Glutamatergic neuron (in vitro differentiated cells): ENCODE measurements at places on chromosomes 3 and 15.

DNA sequence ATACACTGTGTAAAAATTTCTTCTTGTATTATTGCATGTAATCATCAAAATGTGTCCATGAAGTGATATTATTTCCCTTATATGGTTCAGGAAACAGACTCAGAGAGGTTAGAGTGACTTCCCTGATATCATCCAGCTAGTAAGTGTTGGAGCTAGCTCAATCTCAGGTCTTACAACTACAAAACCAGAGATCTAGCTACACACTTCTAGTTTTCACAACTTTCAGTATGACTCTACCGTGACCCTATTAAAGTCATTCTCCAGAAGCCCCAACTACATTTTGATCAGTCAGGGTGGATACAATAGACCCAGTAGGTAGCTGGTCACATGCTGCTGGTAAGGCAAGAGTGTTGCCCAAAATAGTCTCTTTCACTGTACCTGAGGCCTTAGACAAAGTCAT is 165.3 kb downstream of the GOLIM4 start:
- DNase-seq: no peak
- no peak overlapping the region for H3K4me3 ChIP-seq
- no peaks in the 10 kb centered on the region for H3K4me1 ChIP-seq
- peaks cover 4% of the 10 kb centered on the region for H3K27me3 ChIP-seq
- H3K36me3 ChIP-seq: no peaks in the 10 kb centered on the region

DNA sequence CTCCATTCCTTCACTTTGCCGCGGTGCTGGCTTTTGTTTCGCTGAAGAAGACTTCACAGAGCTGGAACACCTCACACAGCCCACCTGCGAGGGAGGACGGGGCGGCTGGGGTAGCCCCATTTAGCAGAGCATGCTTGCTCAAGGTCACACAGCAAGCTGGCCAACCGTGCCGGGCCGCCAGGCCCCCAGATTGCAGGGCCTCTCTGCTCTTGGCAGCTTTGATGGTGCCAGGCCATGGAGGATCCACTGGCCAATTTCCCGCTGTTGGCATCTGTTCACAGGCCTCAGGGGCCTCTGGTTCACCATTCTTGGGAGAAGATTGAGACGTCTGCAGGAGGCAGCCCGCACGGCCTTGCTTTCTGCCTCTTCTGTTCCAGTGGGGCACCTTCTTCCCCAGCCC is 77.9 kb upstream of the LINGO1 start:
- H3K27ac ChIP-seq: no peak overlapping the region
- H3K4me1 ChIP-seq: peaks cover 4% of the 10 kb centered on the region
- no peaks in the 10 kb centered on the region for H3K36me3 ChIP-seq
- no peak for DNase-seq

DNA sequence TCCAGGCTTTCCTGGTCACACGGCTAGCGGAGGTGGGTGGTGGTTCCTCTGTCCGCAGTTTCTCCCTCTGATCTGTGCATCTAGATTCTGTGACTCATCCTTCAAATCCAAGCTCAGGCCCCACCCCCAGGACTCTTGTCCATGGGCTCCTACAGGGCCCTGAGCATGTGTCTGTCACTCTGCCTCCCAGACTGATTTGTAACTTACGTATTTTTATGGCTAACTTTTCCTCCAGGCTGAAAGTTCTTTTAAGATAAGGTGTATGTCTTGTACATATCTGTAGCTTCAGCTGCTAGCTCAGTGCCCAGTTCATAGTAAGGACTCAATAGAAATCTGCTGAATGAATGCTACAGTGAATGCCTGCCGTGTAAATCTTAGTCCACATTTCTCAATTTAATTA is 8.0 kb downstream of the ESYT3 start:
- no peaks in the 10 kb centered on the region for H3K4me1 ChIP-seq
- no peak overlapping the region for H3K27ac ChIP-seq
- H3K27me3 ChIP-seq: peaks cover 2% of the 10 kb centered on the region
- DNase-seq: no peak
- no peaks in the 10 kb centered on the region for H3K36me3 ChIP-seq
- H3K4me3 ChIP-seq: no peak overlapping the region

DNA sequence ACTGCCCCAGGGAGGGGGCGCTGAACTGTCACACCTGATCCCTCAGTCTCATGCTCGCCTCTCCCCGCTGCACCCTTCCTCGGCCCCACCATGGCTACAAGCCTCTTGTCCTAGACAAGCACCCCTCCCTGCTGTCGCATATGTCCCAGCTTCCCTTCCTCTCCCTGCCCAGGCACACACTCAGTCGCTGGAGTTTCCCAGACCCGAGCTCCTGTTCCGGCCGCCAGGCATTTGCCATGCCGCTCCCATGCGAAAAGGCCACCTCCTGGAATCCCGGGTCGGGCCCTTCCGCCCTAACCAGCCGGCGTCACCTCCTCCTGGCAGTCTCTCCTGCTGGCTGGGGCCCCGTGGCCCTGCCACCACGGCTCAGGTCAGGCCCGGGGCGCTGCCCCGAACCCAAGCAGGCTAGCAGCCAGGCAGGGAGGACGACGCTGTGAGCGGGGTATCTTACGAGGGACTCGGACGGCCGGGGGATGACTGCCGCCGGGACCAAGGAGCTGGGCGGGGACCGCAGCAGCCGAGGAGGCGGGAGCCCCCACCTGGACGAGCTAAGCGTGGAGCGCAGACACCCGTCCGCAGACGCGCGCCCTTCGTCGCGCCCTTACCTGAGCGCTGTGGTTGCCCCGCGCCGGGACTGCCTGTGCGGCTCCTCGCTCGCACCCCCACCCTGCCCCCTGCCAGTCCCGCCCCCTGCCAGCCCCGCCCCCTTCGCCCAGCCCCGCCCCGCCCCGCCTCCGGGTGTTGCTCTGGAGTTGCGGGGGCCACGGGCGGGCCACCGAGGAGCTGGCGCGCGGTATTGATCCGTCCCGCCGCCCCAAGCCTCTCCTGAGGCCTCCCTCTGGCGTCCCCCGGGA is at the start of gene ALS2CL:
Gene ALS2CL, minus strand, starts transcription at position 642 of the 854 bp plus-strand sequence. CDS start 4,239 bp downstream, outside the sequence.
- peak; percentile 55 for DNase-seq
- H3K4me1 ChIP-seq: peaks cover 7% of the 10 kb centered on the region
- peaks cover 5% of the 10 kb centered on the region for H3K27me3 ChIP-seq
- no peaks in the 10 kb centered on the region for H3K36me3 ChIP-seq
- peak within 1 kb of the TSS; percentile 72 for H3K4me3 ChIP-seq
- H3K27ac ChIP-seq: no peak within 1 kb of the TSS

DNA sequence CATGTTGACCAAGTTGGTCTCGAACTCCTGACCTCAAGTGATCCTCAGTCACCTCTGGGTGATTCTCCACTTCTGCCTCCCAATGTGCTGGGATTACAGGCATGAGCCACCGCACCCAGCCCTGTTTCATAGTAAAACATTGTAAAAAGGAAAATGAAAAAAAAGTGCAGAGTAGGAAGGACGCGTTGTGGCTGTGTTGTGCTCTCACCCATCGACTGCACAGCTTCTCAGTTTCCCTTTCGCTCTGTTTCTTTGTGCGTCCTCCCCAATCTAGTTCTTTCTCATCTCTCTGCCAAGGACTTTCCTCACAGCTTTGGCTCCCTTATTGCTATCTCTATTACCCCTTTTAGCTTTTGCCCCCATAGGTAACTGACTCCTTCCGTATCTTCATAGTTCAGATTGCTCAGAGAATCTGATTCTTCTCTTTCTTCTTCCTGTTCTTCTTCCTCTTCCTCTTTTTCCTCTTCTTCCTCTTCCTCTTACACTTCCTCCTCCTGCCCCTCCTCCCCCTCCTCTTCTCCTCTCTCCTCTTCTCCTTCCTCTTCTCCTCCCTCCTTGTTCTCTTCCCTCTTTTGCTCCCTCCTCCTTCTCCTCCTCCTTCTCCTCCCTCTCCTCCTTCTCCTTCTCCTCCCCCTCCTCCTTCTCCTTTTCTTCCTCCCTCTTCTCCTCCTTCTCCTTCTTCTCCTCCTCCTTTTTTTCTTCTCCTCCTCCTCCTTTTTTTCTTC is 81.1 kb upstream of the VGLL4 start:
- H3K36me3 ChIP-seq: no peaks in the 10 kb centered on the region
- H3K27ac ChIP-seq: no peak overlapping the region
- no peak overlapping the region for H3K4me3 ChIP-seq
- H3K27me3 ChIP-seq: peaks cover 4% of the 10 kb centered on the region

DNA sequence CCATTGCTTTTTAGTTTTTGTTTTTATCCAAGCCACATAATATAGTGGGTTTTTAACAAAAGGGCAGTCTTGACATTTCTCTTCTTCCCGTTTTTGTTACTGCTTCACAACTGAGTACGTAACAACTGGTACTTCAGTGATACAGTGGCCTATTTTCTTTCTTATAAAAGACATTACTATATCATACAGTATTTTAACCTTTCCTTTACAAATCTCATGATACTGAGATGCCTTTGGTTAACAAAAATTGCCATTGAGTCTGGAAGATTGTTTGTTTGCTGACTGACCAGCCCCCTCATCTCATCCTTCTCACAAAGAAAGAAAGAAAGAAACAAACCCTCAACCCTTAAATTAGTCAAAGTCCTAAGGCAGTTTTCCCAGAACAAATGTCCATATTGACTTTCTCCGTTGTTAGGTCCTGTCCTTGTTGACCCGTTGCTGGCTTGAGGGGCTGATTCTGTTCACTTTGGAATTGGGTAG is 77.0 kb upstream of the SAMMSON start:
- H3K4me3 ChIP-seq: no peak overlapping the region
- H3K36me3 ChIP-seq: no peaks in the 10 kb centered on the region
- no peak for DNase-seq
- no peaks in the 10 kb centered on the region for H3K4me1 ChIP-seq

DNA sequence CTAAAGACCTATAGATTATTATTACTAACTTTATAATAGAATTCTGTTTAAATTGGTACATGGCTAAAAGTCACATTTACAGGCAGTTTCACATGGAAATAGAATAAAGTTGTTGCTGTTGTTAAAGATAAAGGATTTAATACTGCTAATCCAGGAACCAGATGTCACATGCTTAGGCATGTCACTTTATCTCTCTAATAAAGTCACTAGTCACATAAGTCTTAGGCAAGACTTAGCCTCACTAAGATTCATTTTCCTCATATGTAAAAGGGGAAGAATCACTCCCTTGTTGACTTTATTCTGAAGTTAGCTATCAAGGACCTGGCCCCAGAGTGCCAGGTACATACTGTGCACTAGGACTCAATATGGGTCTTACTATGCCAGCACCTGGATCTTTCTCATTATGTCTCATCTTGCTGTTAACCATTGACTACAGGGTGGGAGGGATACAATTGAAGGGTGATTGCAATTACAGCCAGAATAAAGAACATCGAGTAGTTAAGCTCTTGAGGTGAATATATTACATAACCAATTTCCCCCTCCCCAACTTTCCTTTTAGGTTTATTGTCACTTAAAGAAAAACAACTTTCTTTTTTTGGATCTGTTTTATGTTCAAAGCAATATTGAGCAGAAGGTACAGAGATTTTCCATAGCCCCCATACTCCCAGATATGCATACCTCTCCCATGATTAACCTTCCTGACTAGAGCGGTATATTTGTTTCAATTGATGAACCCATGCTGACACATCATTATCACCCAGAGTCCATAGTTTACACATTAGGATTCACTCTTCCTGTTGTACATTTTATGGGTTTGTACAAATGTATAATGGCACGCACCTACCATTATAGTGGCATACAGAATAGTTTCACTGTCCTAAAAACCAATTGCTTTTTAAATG is 36.6 kb downstream of the LNP1 start:
- H3K4me3 ChIP-seq: no peak overlapping the region
- no peaks in the 10 kb centered on the region for H3K27me3 ChIP-seq
- H3K4me1 ChIP-seq: no peaks in the 10 kb centered on the region
- H3K27ac ChIP-seq: no peak overlapping the region
- no peak for DNase-seq

DNA sequence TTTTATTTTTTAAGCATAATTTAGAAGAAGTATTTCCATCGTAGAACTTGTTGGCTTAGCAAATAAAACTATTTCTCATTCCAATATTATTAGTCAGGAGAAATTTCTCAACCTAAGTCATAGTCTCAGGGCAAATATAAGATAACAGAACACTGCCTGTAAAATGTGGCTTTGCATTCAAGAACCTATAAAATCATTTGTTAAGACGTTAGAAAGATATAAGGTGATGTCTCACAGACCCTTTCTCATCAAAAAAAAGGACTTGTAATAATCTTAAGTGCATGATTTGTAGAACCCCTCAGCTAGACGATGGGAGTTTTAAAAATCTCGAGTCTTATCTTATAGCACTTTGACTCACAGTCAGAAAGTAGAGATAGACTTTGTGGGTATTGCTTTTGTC is 314.7 kb upstream of the CFAP20DC start:
- no peak for DNase-seq
- peaks cover 2% of the 10 kb centered on the region for H3K27me3 ChIP-seq
- H3K36me3 ChIP-seq: peaks cover 6% of the 10 kb centered on the region
- H3K27ac ChIP-seq: no peak overlapping the region

GRCh38 chr3:61855211-61855610 is 293.8 kb downstream of the PTPRG start:
- H3K36me3 ChIP-seq: peaks cover 11% of the 10 kb centered on the region
- H3K27ac ChIP-seq: no peak overlapping the region
- no peak for DNase-seq
- peaks cover 21% of the 10 kb centered on the region for H3K4me1 ChIP-seq

- H3K4me1 ChIP-seq: no peaks in the 10 kb centered on the region
- H3K36me3 ChIP-seq: peaks cover 4% of the 10 kb centered on the region
- no peak overlapping the region for H3K4me3 ChIP-seq
These were observed 656.6 kb upstream of the ADAMTS9 start for GRCh38 chr3:65344444-65344843.

- H3K27ac ChIP-seq: no peak overlapping the region
- DNase-seq: no peak
- H3K36me3 ChIP-seq: no peaks in the 10 kb centered on the region
- peaks cover 2% of the 10 kb centered on the region for H3K4me1 ChIP-seq
- H3K4me3 ChIP-seq: no peak overlapping the region
- H3K27me3 ChIP-seq: peaks cover 4% of the 10 kb centered on the region
These were observed 45.0 kb downstream of the SENP2 start for GRCh38 chr3:185631108-185631507.

- H3K27ac ChIP-seq: no peak overlapping the region
- DNase-seq: no peak
- H3K36me3 ChIP-seq: no peaks in the 10 kb centered on the region
These were observed 77.3 kb downstream of the SMAD3 start for GRCh38 chr15:67142767-67143100.

DNA sequence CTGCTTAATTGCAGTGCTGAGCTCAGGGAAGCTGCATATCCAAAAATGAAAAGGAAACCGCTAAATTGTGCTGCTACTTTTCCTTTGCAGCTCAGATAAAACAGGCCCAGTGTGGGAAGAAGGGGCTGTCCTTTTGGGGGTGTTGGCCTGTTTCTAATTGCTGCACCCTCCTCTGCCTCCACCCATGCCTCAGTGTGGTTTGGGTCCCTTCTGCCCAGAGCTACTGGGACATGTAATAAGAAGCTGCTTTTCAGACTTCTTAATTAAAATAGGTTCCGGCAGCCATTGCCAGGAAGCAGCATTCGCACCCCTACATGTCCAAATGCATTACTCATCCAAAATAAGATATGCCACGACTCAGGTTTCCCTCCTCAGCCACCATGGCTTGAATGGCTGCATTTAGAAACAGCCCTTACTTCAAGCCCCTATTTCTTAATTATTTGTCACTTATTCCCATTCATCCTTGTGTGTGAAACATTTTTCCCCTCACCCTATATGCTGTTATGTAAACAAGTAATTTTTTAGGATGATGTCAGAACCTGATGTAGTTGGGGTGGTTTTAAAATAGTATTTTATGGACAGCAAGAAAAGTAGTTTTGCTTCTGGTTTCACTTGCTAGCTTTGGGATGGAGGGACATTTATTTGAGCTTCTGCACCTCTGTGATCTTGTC is 235.9 kb upstream of the CTDSPL start:
- no peak overlapping the region for H3K4me3 ChIP-seq
- H3K27ac ChIP-seq: no peak overlapping the region
- H3K27me3 ChIP-seq: peaks cover 9% of the 10 kb centered on the region
- H3K4me1 ChIP-seq: peaks cover 26% of the 10 kb centered on the region
- H3K36me3 ChIP-seq: peaks cover 5% of the 10 kb centered on the region
